H7 (cell line): ENCODE measurements at places on chromosomes 2 and 18.

- DNase-seq: no peak
Observed at GRCh38 chr2:152490686-152491455, 155.9 kb downstream of the FMNL2 start.

DNA sequence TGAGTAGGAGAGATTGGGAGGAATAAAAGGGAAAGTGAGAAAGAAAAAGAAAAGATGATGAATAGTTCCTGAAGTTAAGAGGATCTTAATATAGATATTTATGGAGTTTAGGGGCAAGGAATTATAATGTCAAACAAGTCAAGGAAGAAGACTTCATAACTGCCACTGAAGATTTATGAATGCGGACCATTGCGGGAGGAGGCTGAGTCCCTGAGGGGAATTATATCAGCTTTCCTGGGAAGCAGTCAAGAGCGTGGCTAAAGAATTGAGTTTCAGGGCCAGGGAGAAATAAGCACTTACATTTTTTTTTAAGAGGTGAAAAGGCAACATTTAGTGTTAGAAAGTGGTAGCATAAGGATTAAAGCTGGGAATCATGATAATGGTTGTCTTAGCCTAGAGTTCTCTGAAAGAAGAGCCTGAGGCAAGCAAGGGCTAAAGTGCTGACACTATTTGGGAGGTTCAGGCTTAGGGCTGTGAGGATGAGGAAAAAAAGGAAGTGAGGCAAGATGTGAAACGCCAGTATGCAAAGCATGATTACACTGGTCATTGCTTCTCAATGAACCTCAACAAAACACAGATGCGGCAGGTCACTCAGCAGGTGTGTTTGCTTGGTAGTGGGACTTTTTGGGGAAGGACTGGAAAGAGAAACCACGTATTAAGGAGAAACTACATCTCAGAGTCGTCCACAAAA, 217.1 kb downstream of the SLC4A3 start:
- no peak for DNase-seq

- DNase-seq: peak; percentile 13
Observed at GRCh38 chr2:186595219-186595618, 5.4 kb downstream of the ITGAV start.

DNA sequence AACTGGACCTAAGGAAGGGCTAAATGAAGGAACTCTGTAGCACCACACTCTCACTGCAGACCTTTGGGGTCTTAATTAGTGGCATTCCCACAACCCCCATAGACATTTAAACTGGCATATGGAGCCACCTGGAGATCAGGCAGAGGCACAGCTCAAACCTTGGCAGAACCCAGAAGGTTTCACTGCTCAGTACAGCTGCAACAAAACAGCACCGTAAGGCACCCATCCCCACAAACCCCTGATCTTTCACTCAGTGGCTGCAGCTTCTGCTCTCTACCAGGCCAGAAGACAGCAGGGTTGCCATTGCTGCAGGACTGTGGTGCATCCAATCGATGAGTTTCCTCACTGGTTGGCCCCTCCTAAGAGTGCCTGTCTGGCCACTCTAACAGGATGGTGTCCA, 361.6 kb upstream of the VRK2 start:
- no peak for DNase-seq

GRCh38 chr2:221444106-221444505, 128.0 kb downstream of the EPHA4 start:
- DNase-seq: no peak

DNA sequence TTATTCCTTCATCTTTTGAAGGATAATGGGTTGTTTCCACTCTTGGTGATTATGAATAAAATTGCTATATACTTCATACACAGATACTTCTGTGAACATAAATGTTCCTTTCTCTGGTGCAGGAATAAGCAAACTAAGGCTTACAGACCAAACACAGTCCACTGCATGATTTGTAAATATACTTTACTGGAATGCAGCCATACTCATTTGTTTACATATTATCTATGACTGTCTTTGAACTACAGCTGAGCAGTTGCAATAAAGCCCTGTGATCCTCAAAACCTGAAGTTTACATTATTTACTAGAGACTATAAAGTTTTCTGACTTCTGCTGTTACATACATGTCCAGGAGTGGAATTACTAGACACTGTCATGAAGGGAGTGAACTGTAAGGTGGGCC, 381.0 kb upstream of the CNTNAP5 start:
- DNase-seq: no peak

DNA sequence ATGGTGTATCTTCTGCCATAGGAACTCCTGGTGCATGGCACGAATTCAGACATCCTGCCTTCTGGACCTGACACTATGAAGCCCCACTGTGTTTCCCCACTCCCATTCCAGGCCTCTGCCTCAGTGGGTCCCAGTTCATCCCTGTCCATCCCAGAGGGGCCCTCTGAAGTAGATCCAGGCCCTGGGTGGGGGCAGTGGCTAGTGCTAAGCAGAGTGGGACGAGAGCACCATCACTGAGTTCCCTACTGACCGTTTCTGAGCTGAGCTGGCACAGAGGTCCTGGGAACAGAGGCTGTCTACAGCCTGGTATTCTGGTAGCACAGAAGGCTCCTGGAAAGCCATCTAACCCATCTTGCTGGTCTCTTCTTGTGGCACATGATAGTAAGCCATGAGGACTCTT, 54.0 kb downstream of the ATOH8 start:
- DNase-seq: no peak

GRCh38 chr18:28711096-28711495, 534.2 kb upstream of the CDH2 start:
- no peak for DNase-seq

DNA sequence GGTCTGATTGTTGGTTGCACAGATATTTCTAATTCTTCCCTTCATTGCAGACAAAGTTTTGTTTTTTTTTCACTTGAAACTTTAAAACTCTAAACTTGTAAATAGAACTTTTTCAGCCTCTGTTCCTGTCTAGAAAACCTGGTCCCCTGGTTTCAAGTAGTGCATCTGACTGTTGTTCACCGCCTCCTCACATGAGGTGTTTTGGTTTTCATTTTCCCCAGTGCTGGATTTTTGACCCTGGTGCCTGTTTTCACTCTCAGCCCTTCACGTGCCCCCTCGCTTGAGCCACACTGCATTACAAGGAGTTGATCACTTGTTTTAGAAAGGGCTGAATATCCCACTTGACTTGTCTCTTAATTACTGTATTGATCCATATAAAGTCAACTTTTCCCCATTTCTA, 100.1 kb downstream of the TMEM185B start:
- DNase-seq: no peak
